ENCODE measurements at places on chromosomes 6 and 20.

DNA sequence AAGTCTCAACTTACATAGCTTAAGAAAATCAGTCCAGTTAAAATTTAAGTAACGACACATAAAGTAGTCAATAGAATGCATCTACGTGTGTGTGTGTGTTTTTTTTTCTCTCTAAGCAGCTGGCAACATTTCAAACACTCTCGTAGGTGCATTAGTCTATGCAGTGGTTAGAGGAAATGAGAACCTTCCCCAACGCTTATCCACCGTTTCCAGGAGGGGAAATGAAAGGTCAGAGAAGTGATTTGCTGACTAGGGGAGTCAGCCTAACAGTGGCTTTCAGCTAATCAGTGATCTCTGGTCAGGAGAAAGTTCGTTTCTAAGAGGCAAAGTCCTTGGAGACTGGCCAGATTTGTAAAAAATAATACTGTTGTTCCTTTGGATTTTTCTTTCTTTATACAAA is 806.6 kb downstream of the C6orf118 start:
- DNase-seq, result no peak

GRCh38 chr6:32655203-32655710 is 11.2 kb downstream of the HLA-DQB1 start:
- no peak for DNase-seq

DNA sequence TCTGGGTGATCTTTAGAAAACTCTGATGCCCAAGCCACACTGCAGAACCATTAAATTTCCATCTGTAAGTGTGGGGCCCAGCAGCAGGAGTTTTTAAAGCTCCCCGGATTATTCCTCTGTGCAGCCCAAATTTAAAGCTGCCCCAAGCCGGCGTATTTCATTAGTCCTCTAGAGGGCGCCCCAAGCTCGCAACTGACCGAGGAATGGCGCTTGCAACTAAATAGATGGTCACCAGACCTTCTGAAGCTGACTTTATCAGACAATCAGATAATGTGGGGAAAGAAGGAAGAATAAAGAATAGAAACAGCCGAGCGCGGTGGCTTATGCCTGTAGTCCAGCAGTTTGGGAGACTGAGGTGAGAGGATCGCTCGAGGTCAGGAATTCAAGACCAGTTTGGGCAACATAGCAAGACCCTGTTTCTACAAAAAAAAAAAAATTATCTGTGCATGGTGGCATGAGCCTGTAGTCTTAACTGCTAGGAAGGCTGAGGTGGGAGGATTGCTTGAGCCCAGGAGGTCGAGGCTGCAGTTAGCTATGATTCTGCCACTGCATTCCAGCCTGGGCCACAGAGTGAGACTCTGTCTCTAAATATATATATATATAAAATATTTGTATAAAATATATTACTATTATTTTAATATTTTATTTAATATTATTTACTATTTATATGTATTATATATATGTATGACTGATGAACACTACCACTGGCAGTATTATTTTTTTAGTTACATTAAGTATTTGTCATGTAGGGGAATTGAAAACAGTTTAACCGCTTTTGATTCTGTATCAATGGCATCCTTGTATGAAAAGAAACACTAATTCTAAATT is 56.0 kb downstream of the OTOR start:
- peak; percentile 33 for DNase-seq

DNA sequence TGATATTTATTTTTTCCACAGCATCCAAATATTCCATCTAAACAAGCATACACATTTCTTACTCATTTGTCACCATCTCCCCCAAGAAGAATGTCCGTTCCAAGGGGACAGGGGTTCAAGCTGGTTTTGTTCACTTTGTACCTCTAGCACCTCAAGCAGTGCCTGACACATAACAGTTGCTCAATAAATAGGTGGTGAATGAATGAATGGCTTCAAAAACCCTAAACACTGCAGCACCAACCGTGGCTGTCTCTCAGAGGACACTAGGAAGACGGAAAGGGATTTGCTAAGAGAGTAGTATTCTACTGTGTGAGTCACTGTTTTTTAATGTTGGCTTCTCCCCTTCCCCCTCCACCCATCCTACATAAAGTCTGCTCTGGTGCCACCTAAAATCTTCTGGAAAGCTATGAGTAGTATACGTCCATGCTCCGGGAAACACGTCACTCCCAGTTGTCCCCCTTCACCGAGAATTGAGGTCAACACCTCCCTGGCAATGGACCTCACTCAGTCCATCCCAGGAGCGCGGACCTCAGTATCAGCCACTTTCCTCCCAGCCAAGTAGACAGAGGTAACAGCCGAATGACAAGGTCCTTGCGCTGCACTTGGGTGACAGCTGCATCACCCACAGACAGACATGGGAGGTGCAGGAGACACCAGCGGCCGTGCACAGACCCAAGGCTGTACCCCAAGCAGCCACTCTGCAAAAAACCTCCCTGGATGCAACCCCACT is 107.4 kb downstream of the PREX1 start:
- DNase-seq, result no peak

GRCh38 chr6:117346142-117346930 is 79.4 kb downstream of the ROS1 start:
- DNase-seq, result no peak

DNA sequence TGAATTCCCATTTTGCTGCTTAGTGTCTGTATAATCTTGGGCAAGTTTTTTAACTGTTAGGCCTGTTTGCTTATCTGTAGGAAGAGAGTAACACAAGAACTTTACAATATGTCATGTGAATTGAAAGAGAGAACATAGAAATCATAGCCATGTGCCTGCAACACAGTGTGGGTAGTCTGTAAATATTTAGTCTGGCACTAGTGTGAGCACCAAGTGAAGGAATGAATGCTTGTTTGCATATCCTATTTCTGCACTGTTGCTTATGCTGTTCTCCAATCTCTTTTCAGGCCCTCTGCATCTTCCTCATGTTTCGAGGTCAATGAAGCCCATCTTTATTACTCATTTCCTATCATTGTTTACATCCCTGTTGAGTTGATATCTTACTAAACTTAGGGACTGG is 49.2 kb downstream of the CBFA2T2 start:
- no peak for DNase-seq

- no peak for DNase-seq
These were observed 164.2 kb upstream of the AKAP12 start for GRCh38 chr6:151075527-151075926.

GRCh38 chr6:155364844-155365437 is 50.7 kb upstream of the TFB1M start:
- no peak for DNase-seq

GRCh38 chr20:58169450-58169849 is 59.0 kb downstream of the ANKRD60 start:
- DNase-seq, result no peak

DNA sequence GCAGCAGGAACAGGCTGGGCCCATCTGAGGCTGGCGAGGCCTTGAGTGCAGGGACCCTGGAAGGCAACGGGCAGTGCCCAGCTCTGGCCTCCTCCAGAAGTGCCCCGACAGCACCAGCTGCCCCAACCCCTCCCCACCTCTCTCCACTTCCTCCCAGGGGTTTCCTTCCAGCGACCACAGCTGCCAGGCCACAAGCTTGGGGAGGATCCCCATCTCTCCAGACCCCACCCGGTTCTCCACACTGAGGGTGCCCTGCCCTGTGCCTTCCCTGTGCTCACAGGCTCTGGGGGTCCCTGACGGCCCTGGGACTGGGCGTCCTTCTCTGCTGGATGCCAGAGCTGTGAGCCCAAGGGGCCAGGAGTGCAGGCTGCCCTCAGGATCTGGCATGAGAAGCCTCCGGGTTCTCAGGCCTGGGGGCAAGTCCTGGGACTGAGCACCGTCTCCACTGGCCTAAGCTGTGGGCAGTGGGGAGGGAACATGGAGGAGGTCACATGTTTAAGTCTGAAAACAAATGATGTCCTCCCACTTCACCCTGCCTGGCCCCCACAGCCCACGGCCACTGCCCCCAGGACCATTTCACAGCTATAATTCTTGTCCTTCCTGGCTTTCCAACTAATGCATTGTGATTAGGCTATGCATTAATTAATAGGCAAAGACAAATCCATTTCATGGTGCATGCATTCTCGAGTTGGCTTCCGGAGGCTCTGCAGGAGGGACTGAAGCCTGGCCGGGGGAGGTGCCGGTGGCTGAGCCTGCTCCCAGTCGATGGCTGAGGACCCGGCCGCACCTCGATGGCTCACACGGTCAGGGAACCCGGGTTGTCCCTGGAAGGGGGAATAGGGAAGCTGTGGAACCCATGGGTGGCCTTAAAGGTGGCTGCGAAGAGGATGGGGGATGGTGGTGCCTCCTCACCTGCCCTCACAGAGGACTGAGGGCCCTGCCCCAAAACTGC is 24.4 kb downstream of the BHLHE23 start:
- DNase-seq, result peak; percentile 68

GRCh38 chr6:154945271-154945890 is 49.7 kb upstream of the TIAM2 start:
- no peak for DNase-seq

- DNase-seq, result no peak
These were observed 43.0 kb upstream of the FRMD1 start for GRCh38 chr6:168122011-168122410.

Measured in HL-60 (cell line).